ENCODE measurements at places on chromosomes 3 and 15.

DNA sequence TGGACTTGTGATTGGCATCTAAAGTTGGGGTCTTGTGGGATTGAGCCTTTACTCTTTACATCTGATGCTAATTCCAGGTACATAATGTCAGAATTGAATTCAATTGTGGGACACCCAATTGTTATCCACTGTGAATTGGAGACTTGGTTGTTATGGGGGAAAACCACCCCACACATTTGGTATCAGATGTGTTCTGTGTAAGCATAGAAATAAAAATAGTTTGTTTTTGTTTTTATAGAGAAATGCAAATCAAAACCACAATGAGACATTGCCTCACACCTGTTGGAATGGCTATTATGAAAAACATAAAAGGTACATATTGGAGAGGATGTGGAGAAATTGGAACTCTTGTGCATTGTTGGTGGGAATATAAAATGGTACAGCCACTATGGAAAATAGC, 58.5 kb downstream of the CPA3 start:
- DNase-seq, result no peak

GRCh38 chr3:195181741-195182469, 89.1 kb downstream of the XXYLT1 start:
- DNase-seq, result no peak

- no peak for DNase-seq
These were observed 50.6 kb downstream of the MGLL start for GRCh38 chr3:127771746-127772145.

DNA sequence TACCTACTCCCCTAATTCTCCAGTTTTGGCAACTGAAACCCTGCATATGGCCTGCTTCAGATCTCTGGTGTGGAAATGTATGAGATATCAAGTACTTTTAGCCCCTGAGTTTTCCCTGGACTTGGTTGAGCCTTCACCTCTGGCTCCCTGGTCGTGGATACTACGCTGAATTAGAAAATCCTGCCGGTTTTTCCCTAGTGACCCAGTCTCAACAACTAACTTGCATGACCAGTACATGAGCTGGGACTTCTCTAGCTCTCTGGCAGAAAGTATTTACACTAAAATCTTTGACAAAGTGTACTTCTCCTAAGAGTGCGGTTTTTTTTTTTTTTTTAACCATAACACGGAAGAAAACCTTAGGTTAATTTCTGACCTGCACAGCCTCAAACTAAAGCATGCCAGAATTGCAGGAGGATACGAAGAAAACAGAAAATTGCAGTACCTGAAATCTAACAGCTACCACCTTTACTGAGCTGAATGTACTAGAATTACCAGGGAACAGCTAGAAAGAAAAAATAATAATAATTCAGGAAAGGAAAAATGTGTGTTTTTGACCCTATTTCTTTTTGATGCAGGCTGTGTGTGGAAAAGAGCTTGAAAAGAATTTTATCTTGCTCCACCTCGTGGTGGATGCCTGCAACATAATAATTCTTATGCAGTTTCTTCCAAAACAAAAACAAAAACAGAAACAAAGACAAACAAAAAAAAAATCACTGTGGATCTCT, 165.6 kb downstream of the GMNC start:
- DNase-seq, result peak; percentile 72

DNA sequence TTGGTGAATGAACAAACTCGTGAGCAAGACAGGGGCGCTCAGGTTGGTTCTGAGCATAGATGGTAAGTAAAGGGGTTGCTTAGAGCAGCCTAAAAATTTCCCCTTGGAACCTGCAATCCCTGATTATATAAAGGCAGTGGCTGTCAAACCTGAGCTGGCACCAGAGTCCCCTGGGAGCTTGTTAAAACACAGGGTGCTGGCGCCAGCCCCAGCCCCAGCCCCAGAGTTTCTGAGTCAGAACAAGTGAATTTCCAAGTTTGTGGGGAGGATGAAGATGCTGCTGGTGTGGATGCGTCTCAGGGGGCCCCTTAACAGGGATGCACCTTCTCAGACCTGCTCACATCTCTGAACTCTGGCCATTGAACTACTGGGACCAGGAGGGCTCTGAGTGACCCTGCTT, 48.2 kb downstream of the FEM1B start:
- DNase-seq, result no peak

DNA sequence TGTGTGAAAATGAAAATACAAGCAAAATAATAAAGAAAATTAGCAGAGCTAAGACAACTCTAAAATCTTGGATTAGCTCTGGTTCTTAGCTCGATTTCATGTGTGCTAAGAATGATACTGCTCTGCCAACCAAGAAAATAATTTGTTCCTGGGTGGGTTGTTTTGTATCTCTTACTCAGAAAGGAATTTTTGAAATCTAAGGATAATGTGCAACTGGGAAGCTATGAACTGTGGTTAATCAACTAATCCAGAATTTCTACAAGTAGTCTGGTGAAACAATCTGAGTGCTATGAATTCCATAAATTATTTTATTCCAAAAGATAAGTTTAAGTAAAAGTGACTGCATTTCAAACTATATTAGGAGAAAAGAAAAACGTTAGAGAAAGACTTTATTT, 92.0 kb downstream of the TFDP2 start:
- DNase-seq, result no peak

- no peak for DNase-seq
These were observed 24.6 kb downstream of the MAPKBP1 start for GRCh38 chr15:41798607-41799487.

DNA sequence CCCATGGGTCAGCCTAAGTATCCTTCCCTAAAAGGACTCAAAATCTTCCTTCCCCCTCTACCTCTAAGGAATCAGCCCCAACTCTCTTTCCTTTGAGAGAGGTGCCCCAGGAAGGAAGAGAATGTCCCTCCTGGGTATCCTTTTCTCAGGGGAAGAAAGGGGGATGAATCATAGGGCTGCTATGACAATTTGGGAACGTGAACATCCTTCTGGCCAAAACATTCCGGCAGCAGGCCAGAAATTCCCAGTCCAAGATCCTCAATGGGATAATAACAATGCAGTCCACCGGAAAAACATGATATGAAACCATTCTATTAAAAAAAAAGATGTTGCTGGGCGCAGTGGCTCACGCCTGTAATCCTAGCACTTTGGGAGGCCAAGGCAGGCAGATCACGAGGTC, 50.8 kb upstream of the CACNA2D3 start:
- DNase-seq, result no peak

DNA sequence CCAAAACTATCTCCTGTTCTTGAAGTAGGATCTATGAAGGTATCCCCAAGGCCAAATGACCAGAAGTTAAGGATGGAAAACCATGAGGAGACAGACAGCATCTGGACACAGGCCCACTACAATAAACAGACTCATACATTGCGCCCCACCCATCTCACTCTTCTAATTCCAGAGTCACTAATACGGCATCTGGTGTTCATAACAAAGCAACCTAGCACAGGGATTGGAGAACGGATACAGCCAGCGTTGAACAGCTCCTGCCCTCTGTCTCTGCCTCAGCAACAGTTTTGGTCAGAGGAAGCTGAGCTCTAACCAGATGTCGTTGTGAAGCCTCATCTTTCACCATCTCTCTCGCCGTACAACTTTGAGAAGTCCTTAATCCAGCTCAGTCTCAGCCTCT, 44.5 kb upstream of the CCDC80 start:
- DNase-seq, result no peak

DNA sequence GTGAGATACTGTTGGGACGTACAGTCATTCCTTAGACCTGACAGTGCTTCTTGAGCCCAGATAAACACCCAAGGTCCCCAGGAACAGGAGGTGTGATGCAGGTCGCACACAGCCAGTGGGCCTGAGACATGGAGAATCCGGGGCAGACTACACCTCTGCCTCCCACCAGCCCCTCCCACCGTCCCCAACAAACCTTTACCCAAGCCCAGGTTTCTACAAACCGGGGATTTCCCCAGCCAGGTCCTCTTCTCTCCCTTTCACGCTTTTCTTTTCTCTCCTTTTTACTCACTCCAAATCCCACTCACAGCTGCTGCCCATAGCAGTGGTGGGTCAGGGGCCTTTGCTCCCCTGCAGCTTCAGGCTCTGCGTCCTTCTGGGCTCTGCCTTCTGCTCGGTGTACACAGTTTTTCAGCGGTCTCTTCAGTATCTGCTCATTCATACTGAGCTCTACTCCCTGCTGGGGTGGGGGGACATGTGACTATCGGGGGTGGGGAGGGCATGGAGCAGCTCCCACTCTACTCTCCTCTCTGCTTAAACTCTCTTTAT, 4.8 kb upstream of the PCSK6 start:
- DNase-seq, result no peak

- DNase-seq, result no peak
These were observed 460.7 kb upstream of the CBLB start for GRCh38 chr3:106329521-106329920.

DNA sequence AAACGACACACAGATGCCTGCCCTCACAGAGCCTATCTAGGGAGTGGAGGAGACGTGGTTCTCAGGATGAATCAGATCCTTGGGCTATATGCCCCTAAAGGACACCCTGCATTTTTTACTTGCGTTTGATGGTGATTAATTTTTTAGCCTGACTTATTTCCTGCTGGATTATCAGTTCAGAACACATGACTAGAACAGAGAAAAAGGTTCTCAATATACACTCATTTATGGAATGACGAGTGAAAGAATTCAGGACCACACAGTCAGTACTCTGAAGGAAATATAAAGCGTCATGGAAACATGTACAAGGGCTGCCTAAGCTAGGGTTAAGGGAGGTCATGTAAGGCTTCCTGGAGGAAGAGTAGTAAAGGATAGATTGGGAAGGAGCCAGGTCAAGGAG, 121.8 kb downstream of the SSR3 start:
- DNase-seq, result no peak

DNA sequence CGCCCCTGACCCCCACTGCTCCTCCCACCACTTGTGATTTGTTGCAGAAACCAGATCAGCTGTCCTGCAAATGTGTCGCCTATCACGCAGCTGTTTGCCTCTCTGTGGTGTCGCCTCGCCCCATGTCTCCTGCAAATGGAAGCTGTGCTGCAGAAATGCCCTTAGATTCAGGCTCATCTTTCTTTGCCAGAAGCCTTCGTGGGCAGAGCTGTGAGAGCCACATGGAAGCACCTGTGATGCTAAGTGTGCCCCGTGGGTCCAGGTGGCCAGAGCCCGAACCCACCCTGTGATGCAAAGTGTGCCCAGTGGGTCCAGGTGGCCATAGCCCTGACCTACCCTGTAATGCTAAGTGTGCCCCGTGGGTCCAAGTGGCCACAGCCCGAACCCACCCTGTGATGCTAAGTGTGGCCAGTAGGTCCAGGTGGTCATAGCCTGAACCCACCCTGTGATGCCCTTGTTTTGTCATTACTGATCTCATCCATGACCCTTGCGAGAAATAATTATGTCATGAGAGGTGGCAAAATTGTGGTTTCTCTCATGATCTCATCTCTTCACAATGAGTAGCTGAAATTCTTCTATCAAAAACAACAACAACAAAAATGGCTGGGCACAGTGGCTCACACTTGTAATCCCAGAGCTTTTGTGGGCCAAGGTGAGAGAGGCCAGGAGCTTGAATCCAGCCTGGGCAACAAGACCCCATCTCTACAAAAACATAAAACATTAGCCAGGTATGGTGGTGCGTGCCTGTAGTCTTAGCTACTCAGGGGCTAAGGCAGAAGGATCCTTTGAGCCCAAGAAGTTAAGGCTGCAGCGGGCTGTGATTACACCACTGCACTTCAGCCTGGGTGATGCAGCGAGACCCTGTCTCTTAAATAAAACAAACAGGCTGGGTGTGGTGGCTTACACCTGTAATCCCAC, 187.4 kb downstream of the GOLGA6L6 start:
- no peak for DNase-seq

DNA sequence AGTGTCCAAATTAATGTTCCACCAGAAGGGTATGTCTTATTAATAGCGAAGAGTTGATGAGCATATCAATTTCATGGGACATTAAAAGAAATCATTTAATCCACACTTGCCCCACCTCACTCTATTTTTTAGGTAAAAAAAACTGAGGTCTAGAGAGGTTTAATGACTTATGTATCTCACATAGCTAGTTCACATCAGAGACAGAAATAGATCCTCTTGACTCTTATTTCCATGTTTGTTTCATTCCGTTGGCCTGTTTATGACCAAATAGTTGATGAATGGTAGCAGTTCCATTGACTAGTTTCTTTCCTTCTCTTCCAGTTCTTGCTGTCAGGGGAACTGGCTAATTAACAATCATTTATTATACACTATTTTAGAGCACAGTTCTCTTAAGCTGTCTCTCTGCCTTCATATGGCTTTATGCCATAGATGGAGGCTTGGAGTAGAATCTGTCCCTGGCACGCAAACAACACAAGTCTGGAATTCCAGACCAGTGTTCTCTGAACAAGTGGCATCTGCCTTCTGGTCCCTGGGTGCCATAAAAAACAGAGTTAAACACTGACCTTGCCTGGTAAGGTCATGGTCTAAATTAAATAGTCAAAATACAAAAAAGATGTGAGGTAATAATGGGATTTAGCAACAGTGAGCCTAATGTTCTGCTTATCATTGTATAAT, 220.0 kb upstream of the CGNL1 start:
- no peak for DNase-seq

- DNase-seq, result no peak
These were observed 1134.9 kb downstream of the ROBO2 start for GRCh38 chr3:78174821-78175220.

GRCh38 chr3:14801031-14801430, 17.7 kb upstream of the FGD5 start:
- no peak for DNase-seq

DNA sequence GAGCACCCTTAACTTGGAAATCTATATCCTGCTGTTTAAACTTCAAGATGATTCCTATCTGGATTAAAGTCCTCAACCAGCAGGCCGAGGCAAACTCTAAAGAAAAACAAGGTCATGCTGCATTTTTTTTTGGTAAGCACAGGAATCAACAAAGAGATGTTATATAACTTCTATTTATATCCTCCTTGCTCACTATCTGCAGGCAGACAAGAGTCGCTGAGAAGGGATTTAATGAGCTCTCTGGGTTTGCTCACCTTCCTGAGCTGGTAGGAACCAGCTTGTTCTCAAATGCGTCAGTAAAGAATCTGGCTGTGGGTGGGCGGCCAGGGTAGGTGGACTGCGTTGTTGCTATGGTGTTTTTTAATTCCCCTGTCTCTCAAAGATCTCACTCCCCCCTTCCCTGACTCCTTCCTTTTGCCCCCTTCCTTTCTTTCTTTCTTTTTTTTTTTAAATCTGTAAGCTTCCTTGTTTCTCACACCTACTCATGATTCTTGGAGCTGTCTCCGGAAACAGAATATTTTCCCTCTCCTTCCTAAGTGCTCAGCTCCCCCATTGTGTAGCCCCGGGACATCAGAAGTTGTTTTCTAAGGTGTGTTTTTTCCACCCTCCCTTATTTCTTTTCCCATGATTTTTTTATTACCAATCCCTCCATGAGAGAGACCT, 228.8 kb upstream of the BHLHE40 start:
- peak; percentile 49 for DNase-seq

DNA sequence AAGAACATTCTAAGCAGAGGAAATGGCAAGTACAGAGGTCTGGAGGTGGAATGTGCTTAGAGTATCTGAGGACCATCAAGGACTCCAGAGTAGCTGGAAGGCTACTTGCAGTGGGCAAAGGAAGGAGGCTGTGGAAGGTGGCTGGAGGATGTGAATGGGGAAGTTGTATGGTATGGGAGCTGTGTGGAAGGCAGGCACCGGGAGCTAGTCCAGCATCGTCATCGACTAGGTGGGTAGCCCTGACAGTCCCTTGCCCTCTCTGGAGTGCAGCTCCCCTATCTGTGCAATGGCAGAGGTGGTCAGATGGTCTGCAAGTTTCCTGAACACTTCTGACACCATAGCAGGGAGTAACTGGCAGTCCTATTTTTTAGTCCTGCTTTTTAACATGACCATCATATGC, 19.3 kb downstream of the CCDC13 start:
- DNase-seq, result no peak

- no peak for DNase-seq
These were observed 120.9 kb downstream of the NEK11 start for GRCh38 chr3:131147534-131147933.
